Upper lobe of right lung (tissue), 1 donor: ENCODE measurements at places on chromosomes 7 and 10. TPM values are rescaled to one million over a fixed set of nuclear protein-coding genes. Genes with fewer than 3 reads are reported as not detected.

Gene ZPBP
- not detected for total RNA-seq

Gene PNLIP
- not detected for total RNA-seq

Gene WDFY4
- total RNA-seq: 26.5 TPM

Gene OR2A1
- not detected for total RNA-seq

Gene SPDYE2
- not detected for total RNA-seq

Gene RBP3
- total RNA-seq: not detected

Gene UCMA
- total RNA-seq: not detected

DNA sequence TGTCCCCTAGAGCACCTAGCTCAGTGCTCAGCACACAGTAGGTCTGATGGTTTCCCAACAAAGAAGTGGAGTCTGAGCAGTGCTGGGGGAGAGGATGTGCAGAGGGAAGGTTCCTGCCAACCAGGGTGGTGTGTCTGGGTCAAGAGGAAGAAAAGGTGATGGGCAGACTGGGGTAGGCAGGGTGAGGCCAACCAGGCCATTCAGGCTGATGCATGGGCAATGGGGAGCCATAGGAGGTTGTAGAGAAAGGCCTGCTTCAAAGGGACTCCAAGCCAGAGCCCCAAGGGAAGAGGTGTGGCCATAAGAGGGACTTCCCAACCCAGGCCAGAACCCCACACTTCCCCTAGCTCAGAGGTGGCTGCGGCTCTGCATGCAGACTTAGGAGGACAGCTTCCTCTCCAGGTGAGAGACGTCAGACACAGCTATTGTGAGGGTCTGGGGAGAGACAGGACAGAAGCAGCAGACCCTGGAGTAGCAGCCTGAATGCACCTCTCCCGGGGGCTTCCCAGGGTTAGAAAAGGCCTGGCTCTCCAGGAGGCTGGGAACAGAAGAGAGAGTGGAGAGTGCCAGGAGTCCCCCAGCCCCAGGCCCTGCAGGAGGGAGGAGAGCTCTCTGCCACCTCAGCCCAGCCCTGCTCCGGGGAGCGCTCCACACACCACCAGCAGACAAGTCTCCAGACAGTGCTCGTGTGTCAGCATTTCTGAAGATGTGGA, 87.4 kb upstream of the ZMIZ1 start:
- no peak overlapping the region for H3K27ac ChIP-seq
- H3K4me3 ChIP-seq: no peak overlapping the region
- H3K4me1 ChIP-seq: peaks cover 15% of the 10 kb centered on the region
- no peak for DNase-seq
- H3K27me3 ChIP-seq: no peaks in the 10 kb centered on the region
- no peaks in the 10 kb centered on the region for H3K36me3 ChIP-seq

DNA sequence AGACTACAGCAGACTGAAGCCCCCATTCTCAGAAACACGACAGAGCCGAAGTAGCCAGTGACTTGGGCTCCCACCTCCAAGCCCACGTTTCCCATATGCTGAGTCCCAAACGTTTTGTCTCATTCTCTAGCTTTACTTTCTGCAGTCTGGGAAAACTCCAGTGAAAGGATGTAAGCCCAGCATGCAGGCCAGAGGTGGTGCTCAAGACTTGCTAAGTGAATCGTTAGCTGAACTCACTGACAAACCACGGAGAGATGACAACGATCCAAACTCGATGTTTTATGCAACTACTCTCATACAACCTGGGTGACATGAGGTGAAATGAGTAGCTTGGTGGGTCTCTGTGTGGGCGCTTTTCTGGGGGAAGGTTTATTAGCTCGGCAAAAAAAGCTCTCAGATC, 731.8 kb downstream of the SUGCT start:
- DNase-seq: no peak
- no peaks in the 10 kb centered on the region for H3K4me1 ChIP-seq
- no peaks in the 10 kb centered on the region for H3K27me3 ChIP-seq
- H3K4me3 ChIP-seq: no peak overlapping the region
- H3K36me3 ChIP-seq: no peaks in the 10 kb centered on the region

DNA sequence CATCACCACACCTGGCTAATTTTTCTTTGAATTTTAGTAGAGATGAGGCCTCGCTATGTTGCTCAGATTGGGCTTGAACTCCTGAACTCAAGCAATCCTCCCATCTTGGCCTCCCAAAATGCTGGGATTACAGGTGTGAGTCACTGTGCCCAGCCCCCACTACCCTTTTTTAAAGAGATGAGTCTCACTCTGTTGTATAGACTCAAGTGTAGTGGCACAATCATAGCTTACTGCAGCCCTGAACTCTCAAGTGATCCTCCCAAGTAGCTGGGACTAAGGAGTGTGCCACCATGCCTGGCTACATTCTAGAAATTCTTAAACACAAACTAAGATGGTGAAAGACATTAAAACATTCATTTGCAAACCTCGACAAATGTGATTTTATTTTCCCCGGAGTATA, 12.6 kb downstream of the SYPL1 start:
- no peak overlapping the region for H3K27ac ChIP-seq
- peaks cover 17% of the 10 kb centered on the region for H3K4me1 ChIP-seq

DNA sequence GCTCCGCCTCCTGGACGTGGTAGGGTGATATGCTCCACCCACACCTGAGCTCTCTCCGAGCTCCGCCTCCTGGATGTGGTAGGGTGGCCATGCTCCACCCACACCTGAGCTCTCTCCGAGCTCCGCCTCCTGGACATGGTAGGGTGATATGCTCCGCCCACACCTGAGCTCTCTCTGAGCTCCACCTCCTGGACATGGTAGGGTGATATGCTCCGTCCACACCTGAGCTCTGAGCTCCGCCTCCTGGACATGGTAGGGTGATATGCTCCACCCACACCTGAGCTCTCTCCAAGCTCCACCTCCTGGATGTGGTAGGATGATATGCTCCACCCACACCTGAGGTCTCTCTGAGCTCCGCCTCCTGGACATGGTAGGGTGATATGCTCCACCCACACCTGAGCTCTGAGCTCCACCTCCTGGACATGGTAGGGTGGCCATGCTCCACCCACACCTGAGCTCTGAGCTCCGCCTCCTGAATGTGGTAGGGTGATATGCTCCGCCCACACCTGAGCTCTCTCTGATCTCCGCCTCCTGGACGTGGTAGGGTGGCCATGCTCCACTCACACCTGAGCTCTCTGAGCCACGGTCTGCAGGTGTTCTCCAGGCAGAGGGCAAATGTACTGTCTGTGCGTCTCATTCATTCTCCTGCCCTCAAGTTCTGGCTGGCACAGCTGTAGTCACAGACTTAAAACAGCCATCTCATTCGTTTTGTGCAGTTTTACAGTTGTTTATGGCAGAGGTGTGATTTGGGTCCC, 252.4 kb downstream of the DIP2C start:
- no peak overlapping the region for H3K27ac ChIP-seq
- H3K36me3 ChIP-seq: no peaks in the 10 kb centered on the region
- no peak for DNase-seq
- no peak overlapping the region for H3K4me3 ChIP-seq
- H3K4me1 ChIP-seq: no peaks in the 10 kb centered on the region

- H3K27ac ChIP-seq: no peak overlapping the region
- DNase-seq: no peak
- H3K4me1 ChIP-seq: no peaks in the 10 kb centered on the region
These were observed 315.3 kb downstream of the TYW1 start for GRCh38 chr7:67311901-67312300.

DNA sequence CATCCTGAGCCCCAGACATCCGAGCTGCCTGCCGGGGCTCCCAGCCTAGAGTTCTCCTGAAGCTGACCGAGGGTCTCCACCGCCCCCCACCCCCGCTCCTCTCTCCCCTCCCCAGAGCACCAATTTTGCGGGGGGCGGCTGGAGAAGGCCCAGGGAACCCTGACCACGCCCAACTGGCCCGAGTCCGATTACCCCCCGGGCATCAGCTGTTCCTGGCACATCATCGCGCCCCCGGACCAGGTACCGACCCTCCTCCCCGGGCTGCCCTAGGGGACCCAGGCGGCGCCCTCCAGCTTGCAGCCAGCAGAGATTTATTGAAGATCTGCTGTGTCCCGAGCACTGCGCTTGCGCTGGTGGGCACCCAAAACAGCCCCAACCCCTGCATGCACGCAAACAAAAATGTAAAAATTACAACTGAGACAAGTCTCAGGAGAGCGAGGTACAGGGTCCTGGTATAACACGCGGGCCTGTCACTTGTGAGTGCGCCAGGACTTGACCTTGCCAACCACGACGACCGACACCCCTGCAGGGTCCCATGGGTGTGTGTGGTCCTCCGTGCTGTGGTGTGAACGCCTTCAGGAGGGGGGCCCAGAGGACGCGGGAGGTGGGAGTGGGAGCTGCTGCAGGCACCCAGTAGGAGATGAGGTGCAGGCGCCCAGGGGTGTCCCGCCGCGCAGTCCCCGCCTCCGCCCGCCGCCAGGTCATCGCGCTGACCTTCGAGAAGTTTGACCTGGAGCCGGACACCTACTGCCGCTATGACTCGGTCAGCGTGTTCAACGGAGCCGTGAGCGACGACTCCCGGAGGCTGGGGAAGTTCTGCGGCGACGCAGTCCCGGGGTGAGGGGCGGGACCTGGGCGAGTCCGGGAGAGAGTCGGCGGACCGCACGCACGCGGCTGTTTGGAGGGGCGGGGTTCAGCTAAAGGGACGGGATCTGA, 3.1 kb downstream of the PCOLCE start:
- H3K27me3 ChIP-seq: no peaks in the 10 kb centered on the region
- H3K4me3 ChIP-seq: peak overlapping the region; percentile 71
- peak overlapping the region; percentile 60 for H3K27ac ChIP-seq
- peaks cover 18% of the 10 kb centered on the region for H3K4me1 ChIP-seq
- H3K36me3 ChIP-seq: no peaks in the 10 kb centered on the region

DNA sequence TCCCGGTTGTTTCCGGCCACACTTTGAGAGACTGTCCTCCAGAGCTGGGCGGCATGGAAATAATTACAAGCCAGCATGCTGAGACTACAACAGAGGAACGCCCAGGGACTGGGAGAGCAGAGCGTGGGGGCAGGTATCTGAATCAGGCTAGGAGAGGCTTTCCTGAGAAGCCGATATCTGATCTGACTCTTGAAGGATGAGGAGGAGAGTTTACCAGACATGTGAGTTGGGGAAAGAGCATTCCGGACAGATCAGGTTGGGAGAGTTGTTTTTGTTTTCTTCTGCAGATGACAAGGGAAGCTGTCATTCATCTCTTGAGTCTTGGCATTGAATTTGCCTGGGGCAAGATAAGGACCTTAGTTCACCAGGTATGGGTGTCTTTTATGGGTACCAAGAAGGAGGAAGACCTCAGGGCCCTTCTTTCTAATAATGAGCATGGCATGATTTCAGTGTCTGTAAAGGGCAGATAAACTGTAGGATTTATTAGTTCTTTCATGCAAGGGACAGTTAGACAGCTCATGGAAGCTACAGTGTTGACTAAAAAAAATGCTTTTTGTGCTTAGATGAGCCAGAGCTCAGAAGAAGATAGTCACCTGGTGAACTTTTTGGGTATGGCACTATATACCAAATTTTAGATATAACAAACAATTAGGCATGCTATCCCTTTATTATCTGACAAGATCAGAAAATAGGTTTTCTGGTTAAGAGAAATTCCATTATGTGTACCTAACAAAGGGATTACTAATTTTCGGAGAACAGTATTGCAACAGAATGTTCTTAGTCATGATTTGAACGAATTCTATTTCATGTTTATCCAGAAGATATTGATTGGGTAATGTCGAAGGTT, 36.2 kb downstream of the WBP1L start:
- DNase-seq: no peak
- no peaks in the 10 kb centered on the region for H3K36me3 ChIP-seq
- no peaks in the 10 kb centered on the region for H3K27me3 ChIP-seq

DNA sequence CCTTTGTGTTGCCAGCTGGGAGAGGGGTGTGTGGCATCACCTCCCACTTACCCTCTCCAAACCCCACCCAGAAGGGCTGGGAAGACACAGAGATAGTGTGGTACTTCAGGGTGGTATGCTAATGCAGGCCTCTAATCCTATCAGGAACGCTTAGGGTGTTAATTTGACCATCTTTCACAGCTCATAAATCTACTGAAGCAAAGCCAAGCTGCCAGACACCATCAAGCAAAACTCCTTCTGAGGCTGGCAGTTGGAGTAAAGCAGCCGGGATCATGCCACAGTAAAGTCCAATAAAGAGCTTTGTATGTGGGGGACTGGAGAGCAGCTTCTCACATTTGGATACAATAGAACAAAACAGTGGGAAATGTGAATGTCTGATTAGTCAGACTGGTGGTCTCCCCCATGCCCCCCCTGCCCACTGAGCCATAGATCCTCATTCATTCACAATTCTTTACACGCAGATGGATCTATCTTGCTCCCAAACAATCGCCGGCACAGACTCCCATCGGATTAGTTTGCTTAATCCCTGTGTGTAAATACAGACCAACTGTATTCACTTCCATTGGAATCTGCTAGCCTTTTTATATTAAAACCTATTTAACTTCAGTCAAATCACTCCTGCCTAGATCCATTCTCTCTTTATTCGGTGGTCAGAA, 29.6 kb downstream of the FGFBP3 start:
- no peaks in the 10 kb centered on the region for H3K36me3 ChIP-seq
- no peak for DNase-seq
- no peak overlapping the region for H3K27ac ChIP-seq
- no peak overlapping the region for H3K4me3 ChIP-seq

DNA sequence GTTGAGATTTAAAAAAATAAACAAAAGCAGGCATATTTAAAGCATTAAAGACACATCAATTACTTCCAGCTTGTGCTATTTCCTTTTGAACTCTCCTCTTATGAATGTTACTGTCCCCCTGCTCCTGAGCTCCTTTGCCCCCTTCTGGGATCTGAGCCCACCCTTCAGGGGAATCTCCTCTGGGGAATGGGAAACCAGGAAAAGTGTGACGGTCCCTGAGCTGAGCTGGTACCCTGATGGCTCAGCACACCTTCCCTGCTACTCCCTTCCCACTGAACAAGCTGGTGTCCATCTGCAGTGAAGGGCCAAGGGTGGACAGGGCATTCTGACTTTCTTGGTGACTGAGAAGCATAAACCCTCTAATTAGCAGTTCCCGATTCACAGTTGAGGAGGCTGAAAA, 356.3 kb downstream of the PTEN start:
- no peak for DNase-seq
- H3K27me3 ChIP-seq: no peaks in the 10 kb centered on the region
- no peak overlapping the region for H3K27ac ChIP-seq
- no peaks in the 10 kb centered on the region for H3K36me3 ChIP-seq
